GM12891 (cell line): ENCODE measurements at places on chromosomes 11 and 22.
A peak's percentile ranks its signal among the peaks of the same experiment; 100 is the strongest.

- no peak for DNase-seq
Measured at GRCh38 chr11:105574974-105575373, 34.9 kb upstream of the GRIA4 start.

GRCh38 chr11:47051217-47051616, 114.7 kb downstream of the CSTPP1 start:
- no peak for DNase-seq

DNA sequence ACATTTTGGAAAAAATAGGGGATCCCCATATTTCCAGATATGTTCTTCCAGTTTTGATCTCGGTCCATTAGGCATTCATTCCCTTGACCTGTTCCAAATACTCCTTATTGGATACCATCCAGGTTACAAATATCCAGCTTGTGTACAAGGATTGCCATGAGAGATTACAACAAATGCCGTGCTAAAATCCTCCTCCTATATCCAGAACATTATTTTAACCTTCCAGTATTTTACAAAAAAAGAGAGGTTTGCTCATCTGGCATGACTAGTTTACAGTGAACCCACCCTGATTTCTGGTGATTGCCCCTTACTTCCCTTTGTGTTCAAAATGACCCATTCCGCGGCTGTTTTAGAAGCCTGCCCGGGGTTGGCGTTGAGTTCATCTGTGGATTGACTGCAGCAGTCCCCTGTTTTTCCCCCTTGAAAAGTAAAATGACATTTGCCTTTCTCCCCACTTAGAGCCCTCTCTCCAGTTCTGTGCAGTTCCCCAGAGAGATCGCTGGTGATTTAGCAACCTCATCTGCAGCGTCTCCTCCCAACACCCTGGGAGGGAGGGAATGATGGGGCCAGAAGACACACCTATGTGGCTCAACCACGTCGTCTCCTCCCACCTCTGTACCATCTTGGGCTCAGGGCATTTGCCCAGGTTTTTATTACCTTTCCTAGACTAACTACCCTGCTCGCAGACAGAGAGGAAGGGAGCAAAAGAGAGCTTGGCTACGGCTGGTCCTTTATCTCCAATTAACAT, 73.6 kb downstream of the DSCAML1 start:
- no peak for DNase-seq

- DNase-seq: no peak
Measured at GRCh38 chr11:134562941-134563471, 151.0 kb upstream of the B3GAT1 start.

GRCh38 chr22:38567531-38568285, 2.3 kb downstream of the DMC1 start:
- DNase-seq: no peak

- DNase-seq: no peak
Measured at GRCh38 chr11:21653951-21654421, 538.9 kb upstream of the ANO5 start.

DNA sequence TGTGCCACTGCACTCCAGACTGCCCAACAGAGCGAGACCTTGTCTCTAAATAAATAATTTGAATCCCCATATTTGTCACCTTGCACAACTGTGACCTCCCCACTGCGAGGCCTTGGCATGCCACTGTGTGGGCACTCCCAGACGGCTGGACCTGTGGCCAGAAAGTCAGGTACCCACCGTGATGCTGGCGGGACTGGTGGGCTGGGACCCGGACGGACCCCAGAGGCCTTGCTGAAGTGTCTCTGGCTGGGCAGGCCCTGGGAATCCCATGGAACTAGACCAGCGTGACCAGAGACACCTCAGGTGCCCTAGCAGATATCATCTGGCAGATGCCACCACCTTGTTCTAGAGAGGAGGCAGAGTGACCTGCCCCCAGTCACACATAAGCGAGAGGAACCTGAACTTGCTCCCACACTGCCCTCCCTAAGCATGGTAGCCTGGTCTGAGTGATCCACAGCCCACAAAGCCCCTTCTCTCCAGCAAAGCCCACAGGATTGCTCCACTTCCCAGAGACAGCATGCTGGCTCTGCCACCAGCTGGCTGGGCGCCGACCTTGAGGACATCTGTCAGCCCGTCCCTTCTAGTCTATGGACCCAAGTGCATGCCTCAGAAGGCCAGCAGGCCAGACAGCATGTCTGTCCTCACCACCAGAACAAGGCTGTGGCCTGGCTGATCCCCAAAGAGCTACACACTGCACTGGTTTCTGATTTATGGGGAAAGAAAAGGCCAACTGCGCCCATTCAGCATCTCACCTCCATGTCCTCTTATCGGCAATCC, 9.5 kb downstream of the MACROD1 start:
- no peak for DNase-seq

DNA sequence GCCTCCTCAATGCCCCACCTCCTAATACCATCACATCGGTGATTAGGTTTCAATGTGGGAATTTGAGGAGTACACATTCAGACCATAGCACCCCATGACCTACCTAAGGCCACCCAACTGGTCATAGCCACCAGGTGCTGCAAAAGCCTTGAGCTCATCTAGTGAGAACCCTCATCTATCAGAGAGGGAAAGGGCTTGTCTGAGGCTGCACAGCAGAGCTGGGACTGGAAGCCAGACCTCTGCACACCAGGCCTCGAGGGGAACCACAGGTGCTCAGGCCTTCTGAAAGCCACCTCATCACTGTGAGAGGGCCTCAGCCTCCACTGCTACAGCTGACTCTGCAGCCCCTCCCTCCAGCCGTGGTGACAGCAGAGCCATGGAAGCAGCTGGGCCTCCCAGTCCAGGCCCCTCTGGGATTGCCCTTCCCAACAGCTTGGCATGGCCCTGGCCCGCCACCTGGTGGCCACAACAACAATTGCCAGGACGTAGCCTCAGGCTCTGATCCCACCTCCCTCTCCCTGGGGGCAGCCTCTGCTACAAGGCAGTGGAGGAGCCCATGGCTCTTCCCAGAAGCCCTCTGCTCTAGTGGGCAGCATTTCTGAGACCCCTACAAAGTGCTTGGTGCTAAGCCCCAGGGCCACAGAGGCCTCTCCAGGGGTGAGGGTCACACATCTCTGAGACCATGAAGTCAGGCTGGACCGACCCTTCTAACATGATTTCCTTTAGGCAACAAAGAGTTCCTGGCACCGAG, 41.0 kb upstream of the PRDM11 start:
- DNase-seq: peak; percentile 52

- no peak for DNase-seq
Measured at GRCh38 chr11:15970506-15971214, 385.7 kb downstream of the SOX6 start.

- DNase-seq: no peak
Measured at GRCh38 chr22:49966041-49966773, 5.6 kb downstream of the PIM3 start.

- no peak for DNase-seq
Measured at GRCh38 chr11:11400635-11401232, 47.7 kb upstream of the CSNK2A3 start.

- peak; percentile 98 for DNase-seq
Measured at GRCh38 chr11:67277231-67277961, 11.1 kb downstream of the GRK2 start.

DNA sequence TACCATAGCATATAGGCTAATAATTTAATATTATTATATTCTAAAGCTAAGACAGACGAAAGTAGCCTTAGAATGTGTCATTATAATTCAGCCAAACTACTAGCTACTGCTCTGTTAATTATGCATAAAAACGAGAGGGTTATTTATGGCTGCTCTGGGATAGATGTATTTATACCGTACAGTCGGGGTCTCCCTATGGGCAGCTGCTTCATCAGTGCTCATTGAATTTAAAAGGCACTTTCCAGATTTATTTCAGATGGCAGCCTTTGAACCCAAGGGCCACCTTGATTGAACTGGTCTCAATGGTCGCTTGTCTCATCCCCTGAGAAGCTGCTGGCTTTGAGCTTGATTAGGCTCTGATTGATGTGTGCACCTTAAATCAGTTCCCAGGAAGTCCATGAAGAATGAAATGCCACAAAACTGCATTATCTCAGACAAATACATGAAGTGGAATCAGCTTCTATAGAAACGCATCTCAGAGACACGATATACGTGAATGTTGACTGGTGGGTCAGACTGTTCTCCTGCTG, 377.6 kb downstream of the LRRC4C start:
- DNase-seq: no peak

DNA sequence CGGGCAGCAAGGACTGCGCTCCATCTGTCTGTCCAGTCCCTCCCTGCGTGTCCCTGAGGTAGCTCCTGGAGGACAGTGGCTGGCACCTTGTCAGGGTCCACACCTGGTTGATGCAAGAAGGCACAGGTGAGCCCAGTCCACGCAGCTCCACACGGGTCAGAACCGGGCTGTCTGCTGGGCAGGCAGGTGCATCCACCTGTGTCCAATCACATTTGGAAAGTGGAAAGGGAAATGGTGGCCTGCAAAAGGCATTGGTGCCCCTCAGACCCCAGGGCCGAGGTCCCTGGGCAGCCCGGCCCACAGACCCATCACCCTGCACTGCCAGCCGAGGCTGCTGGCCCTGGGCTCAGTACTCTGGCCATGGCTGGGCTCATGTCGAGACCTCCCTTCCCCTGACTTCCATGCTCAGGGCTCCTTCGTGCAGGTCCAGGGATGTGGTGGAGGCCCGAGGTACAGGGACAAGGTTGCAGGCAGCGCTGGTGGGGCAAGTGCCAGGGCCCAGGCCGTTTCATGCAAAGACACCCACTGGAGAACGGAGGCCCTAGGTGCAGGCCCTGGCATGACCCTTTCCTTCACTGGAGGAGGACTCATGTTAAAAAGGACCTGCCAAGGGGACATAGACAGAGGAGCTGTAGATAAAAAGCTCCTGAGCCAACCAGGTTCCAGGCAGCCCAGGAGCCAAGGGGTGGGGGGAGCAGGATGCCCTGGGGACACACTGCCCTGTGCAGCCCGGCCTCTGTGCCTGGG, 38.9 kb upstream of the TH start:
- DNase-seq: no peak

DNA sequence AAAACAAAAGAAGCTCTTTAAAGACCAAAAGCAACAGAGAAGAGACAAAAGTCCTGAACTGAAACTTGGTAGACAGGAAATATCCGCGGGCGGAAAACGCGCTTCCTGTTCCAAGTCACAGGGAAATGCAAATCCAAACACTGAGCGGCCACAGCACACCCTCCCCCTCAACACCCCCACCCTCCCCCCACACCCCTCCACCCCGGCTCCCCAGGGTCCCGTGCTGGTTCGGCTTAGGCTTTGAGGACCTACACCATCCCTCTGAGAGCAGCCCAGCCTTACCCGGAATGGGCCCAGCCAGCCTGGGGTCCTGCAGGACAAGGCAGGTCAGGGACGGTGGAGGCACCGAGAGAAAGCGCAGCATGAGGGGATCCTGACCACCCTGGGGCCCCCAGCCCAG, 160.4 kb downstream of the BRD1 start:
- DNase-seq: no peak

DNA sequence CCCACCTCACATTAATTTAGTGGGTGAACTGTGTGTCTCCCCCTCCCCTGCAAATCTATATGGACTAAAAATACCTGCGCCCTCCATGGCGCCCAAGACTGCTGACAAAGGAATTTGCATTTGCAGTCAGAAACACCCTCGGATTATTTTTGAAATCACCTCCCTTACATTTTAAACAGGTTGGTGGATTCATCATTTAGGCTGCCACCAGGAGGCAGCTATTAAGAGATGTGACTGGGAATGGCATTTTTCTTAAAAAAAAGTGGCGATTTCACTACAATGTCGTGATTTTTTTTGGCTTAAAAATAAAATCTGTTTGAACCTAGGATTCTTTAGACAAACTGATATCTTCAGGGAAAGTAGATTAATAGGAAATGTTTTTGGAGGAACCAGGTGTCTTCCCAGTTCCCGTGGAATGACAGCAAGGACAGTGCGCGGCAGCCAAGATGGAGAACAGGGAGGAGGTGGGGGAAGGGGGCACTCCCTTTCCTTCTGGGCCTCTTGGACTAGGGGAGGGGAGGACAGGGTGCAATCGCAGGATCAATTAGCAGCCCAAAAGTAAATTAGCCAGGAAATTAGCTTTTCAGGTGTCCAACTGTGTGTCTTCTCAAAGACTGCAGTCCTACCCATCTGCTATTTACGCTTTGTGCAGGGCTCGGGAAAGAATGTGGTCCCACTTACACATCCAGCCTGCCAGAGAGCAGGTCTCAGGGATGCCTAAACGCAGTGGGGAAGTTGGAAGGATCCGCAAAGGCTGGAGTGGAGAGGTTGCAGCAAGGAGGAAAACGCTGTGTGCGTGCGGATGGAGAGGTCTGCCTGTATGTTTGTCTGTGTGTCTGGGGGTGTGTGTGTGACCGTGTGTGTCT, 496.4 kb downstream of the NTM start:
- DNase-seq: no peak

DNA sequence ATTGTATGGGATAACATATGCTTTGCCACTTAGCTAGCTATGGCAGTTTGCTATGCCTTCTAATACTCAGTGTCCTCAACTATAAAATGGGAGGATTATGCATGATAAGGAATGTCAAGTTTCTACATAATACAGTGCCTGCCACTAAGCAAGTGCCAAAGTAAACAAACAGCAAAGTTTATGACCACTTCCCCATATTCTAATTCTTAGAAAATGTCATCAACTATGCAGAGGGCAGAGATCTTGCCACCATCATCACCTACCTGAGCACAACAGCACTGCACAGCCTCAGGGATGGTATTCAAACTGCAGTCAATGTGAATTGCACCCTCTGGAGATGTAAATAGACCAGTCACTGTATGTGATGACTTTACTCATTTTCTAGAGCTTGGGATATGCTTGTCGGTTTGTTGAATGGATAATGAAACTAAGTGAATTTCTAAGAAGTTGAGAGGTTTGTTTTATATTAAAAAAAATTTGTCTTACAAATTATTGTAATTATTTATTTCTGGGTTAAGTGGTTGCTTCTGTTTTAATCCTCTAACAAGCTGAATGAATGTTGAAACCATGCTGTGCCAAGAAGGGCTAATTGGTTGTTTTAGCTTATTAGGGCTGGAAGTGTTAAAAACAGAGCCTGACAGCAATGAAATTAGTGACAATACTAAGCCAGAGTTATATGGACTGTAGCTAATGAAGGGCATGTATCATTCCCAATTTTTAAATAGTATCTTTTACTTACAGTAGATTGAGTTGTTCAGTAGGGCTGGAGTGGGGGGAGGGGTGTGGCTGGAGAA, 398.4 kb downstream of the CNTN5 start:
- DNase-seq: no peak

DNA sequence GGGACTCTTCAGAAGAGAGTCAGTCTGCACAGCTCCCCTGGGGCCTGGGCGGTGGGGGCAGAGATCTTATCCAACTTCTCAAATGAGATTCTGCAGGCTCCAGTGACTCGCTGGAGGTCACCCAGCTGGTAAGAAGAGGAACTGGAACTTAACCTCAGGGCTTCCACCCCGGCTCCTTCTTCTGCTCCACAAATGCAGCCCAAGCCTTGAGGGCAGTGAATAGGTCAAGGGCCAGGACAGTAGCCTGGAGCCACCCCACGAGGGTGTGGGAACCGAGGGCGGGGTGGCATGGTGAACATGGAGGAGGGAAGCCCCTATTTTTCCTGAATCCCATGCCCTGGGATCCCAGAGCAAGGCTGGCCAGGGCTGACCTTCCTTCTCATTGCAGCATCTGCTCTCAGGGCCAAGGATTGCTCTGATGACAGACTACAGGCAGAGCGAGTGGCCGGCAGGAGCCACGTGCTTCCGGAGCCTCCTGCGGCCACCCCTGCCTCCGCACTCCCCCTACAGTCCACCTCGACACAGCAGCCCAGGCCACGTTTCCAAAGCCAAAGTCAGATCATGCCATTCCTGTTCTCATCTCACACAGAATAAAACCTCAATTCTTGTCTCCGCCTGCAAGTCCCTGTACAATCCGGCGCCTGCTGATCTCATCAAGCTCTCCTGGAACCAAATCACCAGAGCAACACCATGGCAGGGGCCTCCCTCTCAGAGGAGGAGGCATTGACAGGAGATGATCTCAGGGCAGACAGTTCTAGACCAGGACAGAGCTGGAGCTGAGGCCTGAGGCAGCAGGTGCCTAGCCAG, 21.1 kb upstream of the UPK3A start:
- peak; percentile 74 for DNase-seq

- DNase-seq: no peak
Measured at GRCh38 chr11:14975252-14975587, 3.1 kb upstream of the CALCA start.
